PC-3 (cell line): ENCODE measurements at places on chromosomes 6 and 20. TPM values are rescaled to one million over a fixed set of nuclear protein-coding genes. Genes with fewer than 3 reads are reported as not detected.

DNA sequence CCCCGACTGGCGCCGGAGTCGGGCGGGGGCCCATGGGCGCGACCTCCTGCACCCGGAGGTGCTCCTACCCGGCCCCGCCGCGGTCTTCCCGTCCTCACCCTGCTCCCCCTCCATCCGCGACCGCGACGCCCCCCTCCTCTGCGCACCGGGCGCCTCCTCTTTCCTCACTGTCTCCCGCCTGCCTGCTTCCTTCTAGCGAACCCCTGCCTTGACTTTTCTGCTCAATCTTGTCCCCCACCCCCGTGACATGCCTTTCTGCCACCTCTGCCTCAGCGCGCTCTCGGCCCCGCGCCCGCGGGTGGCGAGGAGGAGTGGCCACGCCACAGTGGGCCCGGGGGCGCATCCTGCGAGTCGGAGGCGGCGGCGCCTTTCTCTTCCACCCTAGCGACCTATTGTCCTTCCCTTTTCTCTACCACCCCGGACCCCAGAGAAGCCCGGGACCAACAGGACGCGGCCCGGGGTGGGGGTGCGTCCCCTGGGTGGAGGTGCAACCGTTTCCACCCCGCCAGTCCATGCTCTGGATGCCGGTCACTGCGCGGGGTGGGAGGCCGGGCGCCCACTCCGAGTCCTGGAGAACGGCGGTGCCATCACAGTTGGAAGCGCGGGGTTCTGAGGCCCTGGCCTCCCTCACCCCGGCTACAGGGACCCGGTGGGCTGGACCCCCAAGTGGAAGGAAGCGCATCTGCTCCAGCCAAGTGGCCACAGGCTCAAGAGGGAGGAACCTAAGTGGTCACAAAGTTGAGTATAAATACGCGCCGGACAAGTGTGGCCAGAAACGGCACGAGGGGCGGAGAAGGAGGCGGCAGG lies 2.0 kb downstream of the PDE10A start:
- no peak for DNase-seq

GRCh38 chr6:72102561-72102960 lies 216.2 kb downstream of the RIMS1 start:
- DNase-seq, result no peak

DNA sequence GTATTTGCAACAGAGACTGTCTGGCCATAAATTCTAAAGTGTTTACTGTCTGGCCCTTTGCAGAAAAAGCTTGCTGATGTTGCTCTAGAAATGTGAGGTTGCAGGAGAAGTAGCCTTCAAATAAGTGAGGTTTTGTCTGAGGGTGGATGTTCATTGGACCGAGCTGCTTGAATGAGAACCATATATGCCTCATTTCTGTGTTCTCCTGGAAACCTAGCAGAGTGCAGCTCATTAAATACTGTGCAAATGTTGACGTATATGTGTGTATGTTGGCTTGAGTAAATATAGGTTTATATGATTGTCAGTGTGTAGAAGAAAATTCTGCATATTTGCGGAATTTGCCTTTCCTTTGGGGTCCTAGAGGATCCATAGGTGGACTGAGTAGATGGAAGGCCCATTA lies 39.0 kb downstream of the CHMP4B start:
- DNase-seq, result peak; percentile 17

DNA sequence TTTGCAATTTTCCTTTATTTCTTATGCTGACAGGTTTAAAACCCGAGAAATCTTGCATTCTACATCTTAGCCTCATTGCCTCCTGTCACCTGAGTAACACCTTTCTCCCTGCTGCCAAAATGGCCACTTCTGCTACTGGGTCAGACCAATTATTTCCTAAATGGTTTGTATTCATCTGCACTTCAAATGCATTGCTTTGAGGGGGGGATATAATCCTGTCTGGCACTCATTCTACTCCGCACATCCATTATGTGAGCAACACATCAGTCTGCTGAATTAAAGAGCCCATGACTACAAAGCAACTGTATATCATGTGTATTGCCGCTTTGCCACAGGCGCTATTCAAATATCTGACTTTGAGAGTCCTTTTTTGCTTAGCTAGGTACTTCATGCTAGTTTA lies 141.6 kb upstream of the TSHZ2 start:
- no peak for DNase-seq

GRCh38 chr6:156955494-156956183 lies 178.5 kb downstream of the ARID1B start:
- no peak for DNase-seq

DNA sequence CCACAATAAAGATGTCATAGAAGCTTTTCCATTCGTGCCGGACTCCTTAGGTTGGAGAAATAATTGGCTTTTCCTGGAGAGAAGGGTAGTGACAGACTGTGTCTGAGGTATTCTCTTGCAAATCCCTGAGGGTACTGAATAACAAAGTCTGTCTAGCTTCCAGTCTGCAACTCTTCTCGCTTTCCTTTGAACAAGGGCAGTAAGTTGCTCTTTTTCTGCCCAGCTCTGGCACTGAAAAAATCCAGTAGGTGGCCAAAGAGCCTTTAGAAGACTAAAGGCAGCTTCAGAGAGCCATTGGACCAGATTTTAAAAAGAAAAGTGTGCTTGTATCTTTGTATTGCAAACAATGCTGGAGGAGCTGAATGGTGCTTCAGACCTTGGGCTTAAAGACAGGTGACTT lies 20.7 kb upstream of the RREB1 start:
- DNase-seq, result no peak

DNA sequence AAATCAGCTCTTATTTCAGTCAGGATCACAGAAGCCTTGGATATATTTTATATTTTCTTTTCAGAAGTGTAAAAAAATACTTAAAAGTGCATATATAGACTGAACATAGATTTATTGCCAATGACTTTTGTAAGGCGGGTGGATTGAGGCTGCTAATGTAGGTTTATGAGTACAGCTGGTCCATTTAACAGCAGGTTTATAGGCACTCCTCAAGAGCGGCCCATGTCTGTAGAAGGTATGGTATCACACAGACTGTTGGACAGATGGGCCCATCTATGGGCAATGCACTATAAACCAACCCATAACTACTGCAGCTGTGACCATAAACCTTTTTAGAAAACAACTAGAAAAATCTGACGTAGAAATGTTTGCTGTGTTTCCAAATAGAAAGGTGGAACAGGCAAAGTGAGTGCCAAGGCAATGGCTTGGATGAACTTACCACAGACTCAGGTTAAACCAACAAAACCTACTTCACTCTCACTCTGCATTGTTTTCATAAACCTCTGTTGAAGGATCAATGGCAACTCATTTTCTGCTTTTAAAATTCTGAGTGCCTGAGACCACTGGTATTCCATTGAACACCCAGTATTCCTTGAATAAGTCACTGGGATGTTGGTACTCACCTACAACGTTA lies 170.6 kb upstream of the EYA4 start:
- DNase-seq, result no peak

DNA sequence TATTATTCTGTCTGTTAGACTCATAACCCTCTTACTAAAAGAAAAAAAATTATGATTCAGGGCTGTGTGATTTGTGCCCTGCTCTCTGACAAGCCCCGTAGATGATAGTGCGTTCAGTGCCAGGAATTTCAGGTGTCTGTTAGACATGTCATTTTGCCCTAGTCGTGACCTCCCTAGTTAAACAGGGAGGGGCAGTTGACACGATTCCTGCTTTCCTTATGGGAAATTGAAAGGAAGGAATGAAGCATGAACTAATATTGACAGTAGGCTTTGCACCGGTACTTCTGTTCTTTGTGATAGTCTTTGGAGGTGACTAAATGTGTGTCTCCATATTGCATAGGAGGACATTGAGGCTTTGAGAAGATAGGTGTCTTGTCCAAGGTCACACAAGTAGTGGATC lies 26.3 kb downstream of the RPRD1B start:
- peak; percentile 94 for DNase-seq

- DNase-seq, result no peak
Measured at GRCh38 chr20:60900618-60901017, 351.4 kb upstream of the CDH4 start.

GRCh38 chr6:33991610-33992009 lies 154.3 kb downstream of the GRM4 start:
- DNase-seq, result no peak

GRCh38 chr6:45436544-45437438 lies 59.1 kb upstream of the SUPT3H start:
- peak; percentile 65 for DNase-seq

DNA sequence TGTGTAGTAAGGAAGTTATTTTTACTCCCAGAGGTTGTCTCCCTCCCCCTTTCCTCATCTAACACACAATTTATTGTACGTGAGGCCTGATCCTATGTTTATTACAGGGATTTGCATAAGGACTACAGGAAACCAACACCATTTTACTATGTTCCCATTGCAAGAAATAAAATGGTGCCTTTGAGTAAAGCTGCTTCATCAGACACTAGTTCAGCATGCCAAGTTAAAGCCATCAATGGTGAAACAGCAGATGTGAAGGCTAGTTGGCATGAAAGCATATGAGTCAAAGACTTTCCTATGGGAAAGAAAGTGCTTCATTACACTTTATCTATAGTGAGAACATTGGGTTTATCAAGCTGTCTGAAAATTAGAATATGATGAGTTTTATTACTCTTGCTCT lies 543.0 kb downstream of the GRIK2 start:
- no peak for DNase-seq

DNA sequence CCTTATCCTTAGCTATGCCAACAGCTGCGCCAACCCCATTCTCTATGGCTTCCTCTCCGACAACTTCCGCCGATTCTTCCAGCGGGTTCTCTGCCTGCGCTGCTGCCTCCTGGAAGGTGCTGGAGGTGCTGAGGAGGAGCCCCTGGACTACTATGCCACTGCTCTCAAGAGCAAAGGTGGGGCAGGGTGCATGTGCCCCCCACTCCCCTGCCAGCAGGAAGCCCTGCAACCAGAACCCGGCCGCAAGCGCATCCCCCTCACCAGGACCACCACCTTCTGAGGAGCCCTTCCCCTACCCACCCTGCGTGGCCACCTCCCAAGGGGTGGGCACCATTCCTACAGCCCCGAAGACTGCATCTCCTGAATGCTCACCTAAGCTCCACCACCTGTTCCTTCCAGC lies 1.3 kb downstream of the SSTR4 start:
- DNase-seq, result no peak

- DNase-seq, result no peak
Measured at GRCh38 chr6:166996406-166996805, 2.8 kb upstream of the CEP43 start.

- no peak for DNase-seq
Measured at GRCh38 chr6:135496800-135497411, 634 bp downstream of the AHI1 start.

GRCh38 chr6:38025451-38025850 lies 205.9 kb downstream of the ZFAND3 start:
- peak; percentile 14 for DNase-seq

- DNase-seq, result no peak
Measured at GRCh38 chr20:10336959-10337729, 96.9 kb downstream of the MKKS start.

Gene RIPPLY2
- total RNA-seq, result not detected in 2 replicates

Gene POLH
- 8.2 and 12.1 TPM in 2 replicates for total RNA-seq

Gene PLN
- not detected in 2 replicates for total RNA-seq

Gene OXT
- not detected in 2 replicates for total RNA-seq

Gene KCNK16
- total RNA-seq, result not detected in 2 replicates

Gene PREP
- 16.9 and 18.5 TPM in 2 replicates for total RNA-seq

Gene BANF2
- total RNA-seq, result not detected in 2 replicates

Gene SASH1
- 9.8 and 10.5 TPM in 2 replicates for total RNA-seq

Gene SLC35F1
- total RNA-seq, result not detected in 2 replicates

Gene SLC17A2
- total RNA-seq, result not detected in 2 replicates

Gene EYA4
- 10.0 and 11.6 TPM in 2 replicates for total RNA-seq

Gene ZNF334
- total RNA-seq, result 0.52 and 0.58 TPM in 2 replicates

Gene PAK5
- total RNA-seq, result not detected in 2 replicates

Gene NNAT
- not detected in 2 replicates for total RNA-seq
